ENCODE measurements at places on chromosomes 2 and 18. TPM values are rescaled to one million over a fixed set of nuclear protein-coding genes. Genes with fewer than 3 reads are reported as not detected.

- DNase-seq: no peak
Measured at GRCh38 chr2:162368494-162368893, 24.6 kb downstream of the GCA start.

GRCh38 chr2:67895227-67895941 lies 167.4 kb downstream of the C1D start:
- peak; percentile 36 for DNase-seq

DNA sequence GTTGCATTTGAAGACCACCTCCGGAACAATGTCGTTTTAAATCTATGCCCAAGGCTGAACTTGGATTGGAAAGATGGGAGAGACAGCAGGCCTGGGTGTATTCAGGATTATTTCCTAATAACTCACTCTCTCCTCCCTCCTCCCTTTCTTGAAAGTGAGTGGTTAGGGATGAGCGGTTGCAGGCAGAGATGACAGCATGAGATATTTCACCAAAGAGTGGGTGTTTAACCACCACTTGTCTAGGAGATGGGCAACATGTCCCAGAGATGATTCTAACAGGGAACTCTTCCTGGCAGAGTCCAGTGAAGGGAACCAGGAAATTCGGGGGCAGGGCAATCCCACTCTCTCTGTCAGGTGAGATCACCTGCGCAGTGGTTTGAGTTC lies 123.2 kb downstream of the KCTD1 start:
- no peak for DNase-seq

- no peak for DNase-seq
Measured at GRCh38 chr2:161166538-161167409, 6.5 kb downstream of the TANK start.

DNA sequence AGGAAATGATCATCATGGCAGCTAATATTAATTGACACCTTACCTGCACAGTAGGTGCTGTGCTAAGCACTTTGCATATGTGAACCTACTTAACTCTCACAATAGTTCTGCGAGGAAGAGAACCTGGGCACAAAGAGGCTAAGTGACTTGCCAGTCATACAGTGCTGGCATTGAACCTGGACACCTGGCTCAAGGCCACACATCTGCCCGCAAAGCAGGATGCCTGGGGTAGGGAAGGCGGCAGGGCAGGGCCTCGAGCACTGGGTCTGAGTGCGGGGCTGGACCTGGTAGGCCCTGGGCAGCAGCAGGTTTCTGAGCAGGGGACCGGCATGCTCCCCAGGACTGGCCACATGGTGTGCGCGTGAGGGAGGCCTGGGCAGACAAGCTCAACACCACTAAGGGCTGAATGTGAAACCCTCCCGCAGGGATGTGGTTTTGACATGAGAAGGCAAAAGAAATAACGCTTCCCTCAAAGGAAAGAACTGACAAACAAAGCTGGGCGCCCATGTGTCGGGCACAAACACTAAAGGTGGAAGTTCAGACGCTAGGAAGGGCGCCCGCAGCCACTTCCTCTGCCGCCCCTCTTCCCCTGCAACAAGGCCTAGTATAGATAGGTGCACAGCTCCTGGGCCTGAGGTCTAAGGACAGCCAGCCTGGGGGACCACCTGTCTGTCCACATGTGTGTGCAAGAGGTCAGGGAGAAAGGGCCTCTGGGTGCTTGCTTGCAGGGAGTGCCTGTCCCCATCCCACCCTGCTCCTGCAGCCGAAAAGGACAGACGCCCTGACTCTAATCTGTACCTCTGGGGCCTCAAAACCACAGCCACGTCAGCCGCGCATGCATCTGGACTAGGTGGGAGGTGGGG lies 92.5 kb downstream of the ZFP36L2 start:
- no peak for DNase-seq

DNA sequence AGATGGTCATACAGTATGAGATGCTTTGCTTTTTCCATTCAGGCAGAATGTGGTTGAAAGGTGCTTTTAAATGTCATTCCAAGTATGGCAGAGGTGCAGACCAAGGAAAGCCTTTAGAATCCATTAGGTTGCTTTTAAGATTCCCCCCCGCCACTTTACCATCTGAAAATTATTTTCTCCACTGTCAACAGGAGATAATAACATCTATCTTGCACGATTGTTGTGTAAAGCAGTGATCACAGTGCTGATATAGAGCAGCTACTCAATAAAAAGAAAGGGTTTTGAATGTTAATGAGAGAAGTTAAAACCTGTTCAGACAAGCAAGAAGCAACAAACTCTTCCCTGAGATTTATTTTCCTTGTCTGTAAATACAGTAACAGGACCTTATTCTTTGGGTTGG lies 372.5 kb upstream of the GCFC2 start:
- no peak for DNase-seq

- DNase-seq: peak; percentile 77
Measured at GRCh38 chr2:200786826-200787225, 24.9 kb upstream of the BZW1 start.

DNA sequence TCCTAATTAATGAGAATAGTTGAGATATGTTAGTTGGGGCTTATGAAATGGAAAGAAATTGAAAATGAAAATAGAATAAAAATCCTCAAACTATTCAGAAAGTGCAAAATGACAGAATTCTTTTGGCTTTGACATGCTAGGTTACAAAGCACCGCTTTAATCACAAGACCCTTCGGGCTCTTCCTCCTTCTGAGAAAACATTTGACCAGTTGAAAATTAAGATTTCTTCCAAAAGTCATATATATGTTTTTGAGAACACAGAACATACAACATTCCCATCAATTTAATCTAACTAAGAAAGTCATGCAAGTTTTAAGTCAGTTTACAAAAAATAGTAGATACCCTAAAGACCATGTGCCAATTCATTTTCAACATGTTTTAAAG lies 2.2 kb upstream of the SLC40A1 start:
- DNase-seq: no peak

DNA sequence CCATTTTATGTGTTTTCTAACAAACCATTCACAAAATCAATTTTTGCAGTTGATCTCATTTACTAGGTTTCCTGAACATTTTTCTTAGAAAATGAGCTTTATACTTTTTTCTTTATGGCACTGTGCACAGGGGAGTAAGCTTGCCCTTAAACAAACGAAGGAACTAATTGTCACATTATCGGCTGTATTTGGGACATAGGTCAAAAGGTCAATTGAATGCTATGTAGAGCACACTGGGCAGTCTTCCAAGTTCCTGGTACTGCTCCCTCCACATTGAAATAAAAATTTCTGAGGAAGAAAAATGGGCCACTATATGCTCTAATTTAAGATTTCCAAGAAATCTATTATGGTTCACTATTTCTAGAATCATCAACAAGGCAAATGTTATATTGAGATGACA lies 93.6 kb upstream of the TMEFF2 start:
- no peak for DNase-seq

DNA sequence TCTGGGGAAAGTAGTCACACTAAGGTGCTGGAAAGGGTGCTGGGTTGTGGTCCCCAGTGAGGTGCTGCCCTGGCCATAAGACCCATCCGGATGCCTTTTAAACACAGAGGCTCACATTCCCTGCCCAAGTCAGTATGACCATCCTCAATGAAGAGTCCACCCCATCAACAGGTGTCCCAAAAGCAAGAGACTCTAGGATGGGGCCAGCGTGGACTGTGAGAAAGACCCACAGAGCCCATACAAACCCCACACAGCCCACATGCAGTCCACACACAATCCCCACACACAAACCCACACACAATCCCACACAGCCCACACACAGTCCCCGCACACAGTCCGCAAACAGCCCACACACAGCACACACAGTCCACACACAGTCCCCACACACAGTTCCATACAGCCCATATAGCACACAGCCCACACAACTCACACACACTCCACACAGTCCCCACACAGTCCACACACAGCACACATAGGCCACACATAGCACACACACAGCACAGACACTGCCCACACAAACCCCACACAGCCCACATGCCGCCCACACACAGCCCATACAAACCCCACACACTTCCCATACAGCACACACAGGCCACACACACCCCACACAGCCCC lies 241.4 kb upstream of the SALL3 start:
- DNase-seq: no peak

DNA sequence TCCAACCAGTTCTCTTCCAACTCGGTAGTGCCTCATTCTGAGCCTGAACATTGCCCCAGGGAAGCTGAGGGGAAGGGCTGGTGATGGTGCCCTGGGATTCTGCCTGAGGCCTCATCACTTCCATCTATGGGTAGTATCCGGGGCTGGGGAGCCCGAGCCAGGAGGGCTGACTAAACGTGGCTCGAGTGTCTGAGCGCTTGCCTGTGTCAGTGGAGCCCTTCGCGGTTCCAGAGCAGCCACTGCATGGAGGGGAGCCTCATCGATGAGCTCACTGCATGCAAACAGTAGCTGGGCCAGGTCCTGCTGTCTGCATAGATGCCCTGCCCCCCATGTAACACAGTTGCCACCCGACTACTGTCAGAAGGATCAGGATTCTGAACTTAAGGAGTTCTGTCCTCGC lies 129.3 kb downstream of the GLI2 start:
- DNase-seq: no peak

DNA sequence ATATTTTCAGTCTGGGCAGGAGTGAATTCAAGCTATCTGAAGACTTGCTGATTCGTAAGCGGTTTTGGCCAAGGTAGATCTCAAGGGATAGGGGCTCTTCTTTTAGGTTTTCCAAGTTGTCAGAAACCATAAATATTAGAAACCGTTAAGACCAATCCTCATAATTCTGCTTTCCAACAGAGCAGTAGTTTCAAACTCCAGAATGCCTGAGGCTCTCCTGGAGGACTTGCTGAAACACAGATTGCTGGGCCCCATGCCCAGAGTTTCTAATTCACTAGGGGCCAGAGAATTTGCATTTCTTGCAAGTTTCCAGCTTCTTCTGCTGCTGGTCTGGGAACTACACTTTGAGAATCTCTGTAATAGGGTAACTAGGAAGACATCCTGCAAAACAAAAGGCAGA lies 1855.7 kb upstream of the CELF4 start:
- no peak for DNase-seq

GRCh38 chr2:36357847-36358659 lies 2.5 kb downstream of the CRIM1 start:
- DNase-seq: peak; percentile 76

DNA sequence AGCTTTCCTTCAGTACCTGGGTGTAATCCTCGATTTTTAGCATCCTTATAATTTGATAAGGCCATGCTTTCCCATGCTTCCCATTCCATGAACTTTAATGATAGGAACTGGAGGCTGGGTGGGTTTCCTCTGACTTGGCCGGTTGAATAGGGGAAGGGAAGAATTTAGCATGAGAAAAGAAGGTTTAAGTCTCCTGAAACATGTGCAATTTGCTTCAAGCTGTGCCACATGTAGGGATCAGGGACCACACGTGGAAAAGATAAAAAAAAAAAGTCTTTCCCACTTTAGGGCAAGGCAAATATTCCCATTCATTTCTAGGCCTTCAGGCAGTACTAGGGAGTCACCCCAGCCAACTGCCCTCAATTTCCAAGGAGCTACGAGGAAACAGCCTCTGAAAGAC lies 900.3 kb downstream of the DSC3 start:
- no peak for DNase-seq

DNA sequence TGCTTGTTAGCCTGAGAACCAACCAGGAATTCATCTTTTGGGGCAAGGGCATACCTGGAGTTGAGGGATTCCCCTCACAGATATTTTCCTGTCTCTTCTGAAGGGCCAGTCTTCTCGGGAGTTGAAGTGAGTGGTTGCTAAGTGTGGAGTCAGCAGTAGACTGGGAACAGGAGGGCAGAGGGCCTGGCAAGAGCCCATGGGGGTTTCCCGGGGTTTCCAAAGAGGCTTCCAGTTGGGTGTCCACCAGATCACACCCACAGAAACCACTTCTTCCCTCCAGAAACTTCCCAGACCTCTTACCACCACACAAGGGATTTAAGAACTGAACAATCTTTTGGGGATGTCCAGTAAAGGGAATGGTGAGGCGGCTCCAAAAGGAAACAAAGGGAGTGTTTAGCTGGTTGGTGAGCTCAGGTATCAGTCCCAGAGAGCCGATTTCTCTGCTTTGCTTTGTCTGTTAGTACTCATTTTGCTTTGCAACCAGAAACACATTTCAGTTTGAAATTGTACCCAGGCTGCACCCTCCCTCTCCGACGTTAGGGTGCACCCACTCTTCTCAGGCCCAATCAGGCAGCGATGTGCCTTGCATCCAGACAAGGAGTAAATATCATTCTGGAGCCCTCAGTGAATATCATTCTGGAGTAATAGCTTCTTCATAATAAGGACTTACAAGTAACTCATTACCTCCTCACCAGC lies 47.5 kb upstream of the SPATS2L start:
- DNase-seq: no peak

DNA sequence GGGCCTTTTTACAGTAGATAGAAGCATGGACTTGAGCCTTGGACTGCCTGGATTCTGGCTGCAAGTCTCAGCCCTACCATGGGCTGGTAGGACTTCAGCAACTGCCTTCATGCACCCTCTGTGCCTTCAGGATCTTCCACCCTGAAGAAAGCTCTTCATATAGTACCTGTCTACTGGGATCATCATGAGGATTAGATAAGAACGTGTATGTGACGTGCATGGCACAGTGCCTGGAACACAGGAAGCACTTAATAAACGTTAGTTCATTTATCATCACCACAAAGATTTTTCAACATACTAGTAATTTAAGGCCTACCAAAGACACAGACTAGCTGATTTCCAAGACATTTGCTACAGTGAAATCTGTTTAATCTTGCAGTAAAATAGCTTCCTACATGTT lies 53.2 kb upstream of the ITM2C start:
- no peak for DNase-seq

DNA sequence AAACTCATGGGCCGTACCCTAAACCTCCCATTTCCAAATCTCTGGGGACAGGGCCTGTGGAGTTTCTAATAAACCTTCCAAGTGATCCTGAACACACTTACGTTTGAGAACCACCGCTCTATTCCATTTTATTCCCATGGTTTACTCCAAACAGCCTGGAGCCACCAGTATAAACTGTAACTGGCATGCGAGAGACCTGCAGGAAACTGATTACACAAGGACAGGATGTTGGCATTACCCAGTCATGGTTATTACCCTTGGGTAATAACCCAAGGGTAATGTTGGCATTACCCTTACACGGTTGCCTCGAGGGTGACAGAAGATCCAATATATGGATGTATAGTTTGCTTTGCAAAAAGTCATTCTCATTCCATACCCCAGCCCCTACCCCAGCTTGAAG lies 37.0 kb upstream of the YPEL5 start:
- no peak for DNase-seq

Gene PSMA8
- total RNA-seq: not detected

Gene MAP3K19
- total RNA-seq: not detected

Gene TMEM169
- total RNA-seq: 5.1 TPM

Gene ST8SIA5
- total RNA-seq: 1.2 TPM

Gene SLC35G4
- not detected for total RNA-seq

Gene USP40
- total RNA-seq: 30.0 TPM

Gene NXPH2
- total RNA-seq: not detected

Gene ASIC4
- not detected for total RNA-seq

Gene GCKR
- 0.11 TPM for total RNA-seq

Gene CERKL
- total RNA-seq: 0.17 TPM

Gene TUBA4B
- total RNA-seq: not detected

Gene NMS
- total RNA-seq: not detected

Gene CROCC2
- total RNA-seq: not detected

Data from LHCN-M2 (cell line).